ENCODE measurements at places on chromosomes 11 and 22. TPM values are rescaled to one million over a fixed set of nuclear protein-coding genes. Genes with fewer than 3 reads are reported as not detected.

Gene PKDREJ
- total RNA-seq: not detected

Gene TNNT3
- total RNA-seq: not detected

Gene SMC1B
- not detected for total RNA-seq

Gene SLC22A24
- not detected for total RNA-seq

Gene MS4A4A
- total RNA-seq: not detected

Gene TIMP3
- total RNA-seq: 10.5 TPM

Gene SGSM1
- 0.18 TPM for total RNA-seq

Gene TRIOBP
- 105 TPM for total RNA-seq

Gene OMP
- 0.45 TPM for total RNA-seq

Gene DRG1
- 94.6 TPM for total RNA-seq

Gene EMID1
- not detected for total RNA-seq

Gene OR2AG1
- total RNA-seq: not detected

Gene SOX10
- not detected for total RNA-seq

Gene KIF18A
- 15.4 TPM for total RNA-seq

Gene C11orf86
- not detected for total RNA-seq

Gene PSMC3
- total RNA-seq: 267 TPM

Gene FAM118B
- 27.4 TPM for total RNA-seq

Gene C11orf42
- not detected for total RNA-seq

Gene CCDC73
- total RNA-seq: not detected

Gene BBOX1
- not detected for total RNA-seq

Gene GPR83
- 0.09 TPM for total RNA-seq

Gene MYBPC3
- not detected for total RNA-seq

Gene OPCML
- not detected for total RNA-seq

Gene KRTAP5-10
- not detected for total RNA-seq

Gene SPON1
- total RNA-seq: not detected

Gene OR4D5
- not detected for total RNA-seq

Gene C11orf65
- 0.38 TPM for total RNA-seq

Gene SMIM38
- total RNA-seq: 0.09 TPM

Gene CAVIN3
- total RNA-seq: 119 TPM

Gene SCGB2A2
- total RNA-seq: not detected

Gene WT1
- 0.99 TPM for total RNA-seq

Gene TREH
- 0.09 TPM for total RNA-seq

Gene OR52I2
- not detected for total RNA-seq

Gene NFRKB
- total RNA-seq: 17.6 TPM

Gene HNRNPUL2
- 9.8 TPM for total RNA-seq

Gene CLMP
- 11.6 TPM for total RNA-seq

Gene PRG3
- total RNA-seq: not detected

Gene C22orf42
- total RNA-seq: not detected

Gene CASP1
- 10.0 TPM for total RNA-seq

Gene MLC1
- 0.09 TPM for total RNA-seq

Gene DDIAS
- total RNA-seq: 5.0 TPM

Gene ASRGL1
- 28.3 TPM for total RNA-seq

Gene OR52E2
- total RNA-seq: not detected

Gene JOSD1
- total RNA-seq: 61.4 TPM

Gene TRIM49
- not detected for total RNA-seq

Gene ANO5
- 1.2 TPM for total RNA-seq

Gene CSNK2A3
- total RNA-seq: 0.99 TPM

Gene NUCB2
- 87.4 TPM for total RNA-seq

Gene OR51E2
- total RNA-seq: not detected

Gene MS4A15
- not detected for total RNA-seq

Gene PKNOX2
- total RNA-seq: not detected

Gene FGF19
- not detected for total RNA-seq

Gene OR5P2
- 0.09 TPM for total RNA-seq

Gene UPB1
- 0.09 TPM for total RNA-seq

Gene OR8D4
- not detected for total RNA-seq

Gene CASP5
- 0.09 TPM for total RNA-seq

Gene CDHR5
- not detected for total RNA-seq
